ENCODE measurements at places on chromosomes 1 and 21.

DNA sequence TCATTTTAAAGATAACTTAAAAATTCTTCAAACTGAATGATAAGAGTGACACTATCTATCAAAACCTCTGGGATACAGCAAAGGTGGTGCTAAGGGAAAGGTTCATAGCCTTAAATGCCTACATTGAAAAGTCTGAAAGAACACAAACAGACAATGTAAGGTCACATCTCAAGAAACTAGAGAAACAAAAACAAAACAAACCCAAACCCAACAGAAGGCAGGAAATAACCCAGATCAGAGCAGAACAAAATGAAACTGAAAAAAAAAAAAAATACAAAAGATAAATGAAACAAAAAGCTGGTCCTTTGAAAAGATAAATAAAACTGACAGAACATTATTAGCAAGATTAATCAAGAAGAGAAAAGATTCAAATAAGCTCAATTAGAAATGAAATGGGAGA, 6.8 kb downstream of the ODF2L start:
- DNase-seq = no peak

DNA sequence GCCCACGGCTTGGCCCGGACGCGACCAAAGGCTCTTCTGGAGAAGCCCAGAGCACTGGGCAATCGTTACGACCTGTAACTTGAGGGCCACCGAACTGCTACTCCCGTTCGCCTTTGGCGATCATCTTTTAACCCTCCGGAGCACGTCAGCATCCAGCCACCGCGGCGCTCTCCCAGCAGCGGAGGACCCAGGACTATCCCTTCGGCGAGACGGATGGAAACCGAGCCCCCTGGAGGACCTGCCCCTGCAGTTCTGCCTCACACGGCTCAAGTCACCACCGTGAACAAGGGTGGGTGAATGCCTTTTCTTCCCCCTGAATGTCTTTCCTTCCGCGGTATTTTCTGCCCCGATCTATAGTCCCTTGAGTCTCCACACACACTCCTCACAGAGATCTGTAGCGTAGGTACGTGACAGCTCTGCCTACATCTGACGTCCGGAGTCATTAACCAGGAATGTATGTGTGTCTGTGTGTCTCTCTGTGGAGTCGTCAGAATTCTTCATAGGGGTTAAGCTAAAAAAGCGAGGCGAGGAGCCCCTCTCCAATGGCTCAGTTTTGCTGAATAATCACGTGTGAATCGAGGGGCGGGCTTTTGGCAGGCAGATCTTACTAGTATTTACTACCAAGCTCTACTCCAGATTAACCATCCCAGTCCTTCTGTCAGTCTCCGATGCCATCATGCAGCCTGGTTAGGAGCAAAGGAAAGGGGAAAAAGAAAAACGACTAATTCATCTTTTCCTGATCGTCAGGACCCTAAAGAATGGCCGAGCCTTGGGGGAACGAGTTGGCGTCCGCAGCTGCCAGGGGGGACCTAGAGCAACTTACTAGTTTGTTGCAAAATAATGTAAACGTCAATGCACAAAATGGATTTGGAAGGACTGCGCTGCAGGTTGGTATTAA, at the start of gene CDKN2C:
Gene CDKN2C, plus strand, starts transcription at position 635 of the 898 bp plus-strand sequence. Its CDS starts 124 bp downstream, at position 759.
- peak; percentile 72 for DNase-seq

DNA sequence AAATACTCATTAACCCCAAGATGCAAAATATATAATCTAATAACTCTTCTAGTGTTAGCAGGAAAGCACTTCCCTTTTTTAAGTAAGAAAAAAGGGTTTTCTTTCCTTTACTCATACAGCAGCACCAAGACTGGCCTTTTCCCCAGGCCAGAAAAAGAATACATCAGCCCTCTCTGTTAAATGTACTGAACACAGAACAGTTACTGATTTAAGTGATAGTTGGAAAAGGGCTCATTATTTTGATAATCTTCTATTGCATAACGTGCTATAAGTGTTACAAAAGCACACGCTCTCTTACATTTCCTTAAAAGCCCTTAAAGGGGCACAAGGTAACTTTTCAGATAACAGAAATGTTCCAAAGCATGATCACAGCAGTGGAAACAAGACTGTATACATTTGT, 142.9 kb downstream of the TIAM1 start:
- DNase-seq = no peak

DNA sequence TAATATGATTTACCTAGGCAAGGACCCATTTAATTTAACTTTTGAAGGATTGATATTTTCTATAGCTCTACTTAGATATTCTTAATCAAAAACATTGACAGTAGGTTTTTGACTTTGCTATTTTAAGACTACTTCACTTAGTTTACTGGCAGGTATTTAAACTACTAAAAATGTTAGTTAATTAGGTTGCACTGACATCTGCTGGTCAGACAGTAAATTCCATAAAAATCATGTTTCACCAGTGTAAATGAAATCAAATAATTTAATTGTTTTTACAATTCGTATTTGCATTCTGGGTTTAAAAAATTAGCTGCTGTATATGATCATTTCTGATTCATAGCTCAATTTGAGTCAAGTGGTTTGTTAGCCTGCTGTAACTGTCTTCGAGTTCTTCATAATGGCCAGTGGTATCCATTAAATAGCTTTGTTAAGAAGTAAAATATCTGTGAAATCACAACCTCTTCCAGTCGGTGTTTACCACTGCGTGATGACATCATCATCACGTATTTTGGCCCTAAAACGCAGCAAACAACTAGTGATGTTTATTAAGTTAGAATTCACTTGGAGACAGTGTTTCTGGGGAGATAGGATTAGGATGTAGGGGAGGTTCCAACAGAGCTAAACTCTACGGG, 26.2 kb downstream of the EXTL2 start:
- DNase-seq = no peak

DNA sequence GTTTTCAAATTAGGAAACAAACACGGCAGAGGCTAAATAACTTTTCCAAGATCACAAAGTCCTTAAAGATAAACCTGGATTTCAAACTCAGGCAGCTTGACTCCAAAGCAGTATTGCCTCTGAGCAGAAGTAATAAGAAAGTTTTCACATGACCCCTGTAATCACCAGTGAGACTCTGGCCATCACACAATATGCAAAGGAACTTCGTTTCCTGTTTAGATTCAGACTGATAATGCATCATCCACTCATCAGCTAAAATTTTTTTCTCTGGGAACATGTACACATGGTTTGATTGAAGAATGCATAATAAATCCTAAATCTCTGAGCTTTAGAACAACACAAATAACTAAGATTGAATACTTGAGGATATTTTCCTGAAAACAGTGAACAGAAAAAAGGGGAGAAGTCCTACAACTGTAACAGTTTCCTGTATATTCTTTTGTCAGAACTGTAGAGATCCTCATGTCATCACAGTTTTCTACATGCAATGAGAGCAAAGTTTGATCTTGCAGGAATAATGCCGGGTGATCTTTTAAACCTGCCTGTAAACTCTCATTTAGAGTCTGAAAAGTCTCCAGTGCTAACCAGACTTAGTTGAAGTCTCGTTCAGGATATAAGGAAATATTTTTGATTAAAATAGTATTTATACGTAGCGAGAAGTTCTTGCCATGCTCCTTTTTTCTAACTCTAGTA, 225.3 kb downstream of the SPATA17 start:
- DNase-seq = no peak

- no peak for DNase-seq
Observed at GRCh38 chr1:150621497-150622302, 7.7 kb downstream of the ENSA start.

- no peak for DNase-seq
Observed at GRCh38 chr1:118323246-118323645, 138.2 kb upstream of the SPAG17 start.

- DNase-seq = peak; percentile 2
Observed at GRCh38 chr1:2887941-2888855, 86.7 kb upstream of the TTC34 start.

GRCh38 chr1:162235241-162235800, 141.3 kb downstream of the SPATA46 start:
- no peak for DNase-seq

DNA sequence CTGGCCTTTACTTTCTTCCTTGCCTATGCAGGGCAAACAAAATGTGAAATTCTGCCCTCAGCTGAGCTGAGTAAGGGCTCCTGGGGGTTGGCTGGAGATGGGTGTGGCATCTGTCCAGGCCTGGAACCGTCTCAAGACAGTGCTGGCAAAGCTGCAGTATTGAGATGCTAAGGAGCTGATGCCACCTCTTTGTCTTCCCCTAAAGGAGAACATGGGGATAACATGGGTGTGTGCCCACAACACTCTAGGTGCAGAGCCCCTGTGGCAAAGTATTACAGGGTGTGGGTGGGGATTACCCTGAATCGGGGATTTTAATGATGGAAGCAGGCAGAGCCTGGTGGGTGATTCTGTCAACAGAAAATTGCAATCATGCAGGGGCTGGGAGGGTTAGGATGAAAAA, 2.5 kb upstream of the ST3GAL3 start:
- no peak for DNase-seq

- no peak for DNase-seq
Observed at GRCh38 chr1:241696172-241696814, 44.2 kb downstream of the WDR64 start.

GRCh38 chr1:15445390-15446122, 7.3 kb downstream of the CTRC start:
- no peak for DNase-seq

- DNase-seq = no peak
Observed at GRCh38 chr1:8477983-8478362, 160.1 kb downstream of the SLC45A1 start.

DNA sequence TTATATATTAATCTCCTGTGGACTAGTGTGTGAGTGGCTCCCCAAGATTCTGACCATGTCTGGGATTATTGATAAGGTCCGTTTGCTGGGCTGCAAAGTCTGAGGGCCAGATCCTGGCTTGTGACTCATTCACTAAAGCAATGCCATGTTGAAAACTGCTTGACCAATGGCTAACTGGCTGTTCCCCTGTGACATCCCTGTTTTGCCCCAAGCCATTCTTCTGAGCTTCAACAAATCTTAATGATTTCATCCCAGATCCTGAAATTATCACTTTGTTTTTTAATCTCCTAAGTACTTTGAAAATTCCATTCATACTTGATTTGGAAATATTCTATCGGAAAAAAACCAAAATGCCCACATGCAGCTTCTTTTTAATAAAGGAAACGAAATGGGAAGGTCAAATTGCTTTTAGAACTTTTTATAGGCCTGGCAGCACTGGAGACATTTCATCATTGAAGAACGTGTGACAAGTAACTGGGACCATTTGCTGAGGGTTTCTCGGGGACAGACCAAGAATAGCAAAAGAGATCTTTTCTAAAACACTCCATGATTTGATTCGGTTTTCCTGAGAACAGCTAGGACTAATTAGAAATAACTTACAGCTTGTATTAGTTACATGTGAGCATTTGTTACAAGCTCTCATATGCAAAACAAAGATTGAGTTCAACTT, 121.3 kb downstream of the TGFB2 start:
- DNase-seq = no peak

DNA sequence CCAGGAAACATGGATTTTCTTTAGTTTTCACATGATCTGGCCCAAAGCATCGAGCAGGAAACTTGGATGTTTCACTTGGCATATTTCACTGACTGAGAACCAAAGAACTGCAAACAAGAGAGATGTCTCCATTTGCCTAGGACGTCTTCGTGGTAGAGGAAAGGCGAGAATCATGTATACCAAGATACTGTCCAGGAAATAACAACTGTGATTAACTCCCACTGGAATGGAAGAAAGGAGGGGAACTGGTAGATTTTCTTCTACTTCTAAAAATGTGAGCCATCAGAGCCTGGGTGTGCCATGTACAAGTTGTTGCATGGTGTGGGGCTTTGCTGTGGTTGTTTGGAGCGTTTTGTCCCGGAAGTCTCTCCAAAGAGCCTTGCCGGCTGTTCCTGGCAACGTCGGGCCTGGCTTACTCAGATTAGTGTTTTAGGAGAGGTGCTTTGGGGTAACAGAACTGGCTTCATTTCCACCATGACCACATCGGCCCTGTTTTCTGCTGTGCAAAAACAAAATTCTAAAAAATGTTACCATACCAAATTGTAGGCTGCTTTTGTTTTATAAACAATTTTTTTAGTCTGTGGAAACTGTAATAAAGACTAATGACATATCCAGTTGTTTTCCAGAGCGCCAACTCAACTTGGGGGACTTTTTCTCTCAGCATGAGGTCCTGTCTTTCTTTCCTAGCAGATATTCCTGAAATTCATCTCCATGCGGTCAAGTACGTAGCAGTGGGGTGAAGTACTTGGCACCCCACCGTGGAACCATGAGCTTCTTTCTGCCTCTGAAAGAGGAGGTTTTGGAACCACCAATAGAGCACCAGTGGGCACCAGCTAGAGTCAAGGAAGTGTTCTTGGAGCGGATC, 118.3 kb downstream of the TM2D1 start:
- DNase-seq = no peak

GRCh38 chr1:36076979-36077573, 6.8 kb upstream of the TEKT2 start:
- no peak for DNase-seq

Measured in KG1 (cell line).